ENCODE measurements at places on chromosomes 2 and 18. TPM values are rescaled to one million over a fixed set of nuclear protein-coding genes. Genes with fewer than 3 reads are reported as not detected.

Gene CRYBA2
- not detected for total RNA-seq

Gene C2orf72
- 1.0 TPM for total RNA-seq

DNA sequence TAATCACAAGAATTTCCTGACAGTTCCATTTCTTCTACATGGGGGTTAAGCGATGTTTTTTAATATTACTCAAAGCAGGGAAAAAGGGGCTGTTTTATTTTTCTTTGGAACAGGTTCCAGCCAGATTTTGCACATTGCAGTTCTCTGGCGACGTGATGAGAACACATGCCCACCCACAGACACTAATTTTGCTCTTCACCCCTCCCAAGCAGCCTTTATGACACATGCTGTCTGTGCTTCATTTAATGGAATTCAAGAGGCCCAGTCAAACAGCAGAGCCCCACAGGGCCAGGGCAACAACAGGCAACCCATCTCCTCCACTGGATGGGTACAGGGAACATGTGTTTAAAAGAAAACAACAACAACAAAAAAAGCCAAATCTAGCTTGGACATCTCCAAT, 70.8 kb downstream of the SPRED2 start:
- no peak for DNase-seq

- DNase-seq, result no peak
Observed at GRCh38 chr2:227610123-227610522, 4.5 kb downstream of the SCYGR3 start.

DNA sequence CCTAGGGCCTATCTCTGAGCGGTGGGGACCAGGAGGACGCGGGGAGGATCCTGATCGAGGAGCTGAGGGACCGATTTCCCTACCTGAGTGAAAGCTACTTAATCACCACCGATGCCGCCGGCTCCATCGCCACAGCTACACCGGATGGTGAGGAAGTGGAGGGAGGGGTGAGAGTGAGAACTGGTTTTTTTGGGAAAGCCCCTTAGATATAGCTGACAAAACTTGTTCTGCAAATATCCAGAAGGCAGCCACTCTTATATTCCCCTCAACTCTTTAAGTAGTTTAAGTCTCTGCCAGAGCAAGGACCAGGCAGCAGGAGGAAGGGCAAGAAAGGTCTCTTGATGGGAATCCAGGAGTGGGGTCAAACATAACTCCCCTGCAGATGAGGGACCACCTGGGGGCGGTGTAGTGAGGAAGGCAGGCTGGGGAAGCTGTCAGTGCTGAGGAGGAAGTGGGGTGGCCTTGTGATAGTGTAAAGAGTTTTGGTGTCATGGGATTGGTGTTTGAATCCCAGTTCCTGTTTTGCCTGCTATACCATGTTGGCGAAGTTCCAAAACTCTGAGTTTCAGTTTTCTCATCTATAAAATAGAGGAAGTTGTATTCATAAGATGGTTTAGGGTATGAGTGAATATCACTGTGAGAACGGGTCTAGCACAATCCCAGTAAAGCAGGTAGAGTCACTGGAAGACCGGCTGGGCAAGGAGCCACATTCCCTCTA, 3.4 kb downstream of the NAGK start:
- DNase-seq, result no peak

DNA sequence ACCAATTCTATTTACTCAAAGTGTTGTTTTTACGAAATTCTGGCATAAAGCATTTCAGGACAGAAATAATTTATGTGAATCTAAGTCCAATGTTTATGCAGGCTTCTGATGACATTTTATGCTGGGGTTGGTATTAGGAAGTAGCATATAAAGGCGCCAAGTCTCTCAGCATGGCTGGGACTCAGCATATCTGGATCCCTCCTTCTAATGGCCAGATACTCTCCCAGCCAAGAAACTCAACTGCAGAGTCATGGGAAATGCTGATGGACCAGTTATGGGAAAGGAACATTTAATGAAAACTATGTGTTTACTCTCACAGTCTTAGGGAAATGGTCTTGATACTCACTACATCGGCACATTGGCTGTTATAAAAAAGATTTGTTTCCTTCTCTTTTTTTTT, 392.2 kb downstream of the ARHGAP15 start:
- DNase-seq, result no peak

DNA sequence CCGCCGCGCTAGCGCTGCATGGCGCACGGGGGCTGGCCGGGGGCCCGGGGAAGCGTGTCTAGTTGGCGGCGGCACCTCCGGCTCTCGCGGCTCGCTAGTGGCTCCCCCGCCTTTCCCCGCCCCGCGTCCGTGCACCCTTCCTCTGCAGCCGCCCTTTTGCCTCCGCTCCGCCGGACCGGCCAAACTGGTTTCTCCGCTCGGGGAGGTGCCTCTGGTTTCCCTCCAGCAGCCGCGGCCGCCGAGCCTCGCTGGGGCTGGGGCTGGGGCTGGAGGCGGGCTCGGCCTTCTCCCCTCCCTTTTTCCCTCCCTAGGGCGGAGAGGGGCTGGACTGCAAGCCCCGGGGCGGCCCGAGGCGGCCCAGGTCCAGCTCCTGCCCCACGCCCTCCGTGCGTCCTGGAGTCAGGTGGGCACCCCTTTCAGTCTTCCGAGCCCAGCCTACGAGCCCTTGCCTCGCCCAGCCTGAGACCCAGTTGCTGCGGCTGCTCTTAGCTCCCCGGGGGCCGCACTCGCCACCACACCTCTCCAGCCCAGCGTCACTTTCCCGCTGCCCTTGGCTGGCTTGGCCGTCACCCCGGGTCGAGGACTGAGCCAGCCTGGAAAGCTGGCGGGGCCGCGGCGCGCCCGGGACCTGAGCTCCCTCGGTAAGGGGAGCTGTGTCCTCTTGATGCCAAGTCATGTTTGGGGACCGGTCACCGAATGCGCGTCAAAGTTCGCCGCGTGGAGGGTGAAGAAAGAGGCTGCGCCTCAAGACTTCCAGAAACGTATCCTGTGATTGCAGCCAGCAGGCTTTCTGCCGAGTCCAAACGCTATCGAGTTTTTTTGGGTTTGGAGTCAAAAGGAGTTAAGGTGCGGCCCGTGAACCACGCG, at the start of gene ATP8B1:
Gene ATP8B1 (minus strand): TSS at position 213 of the 867 bp plus-strand sequence. CDS start 71,508 bp downstream, outside the sequence.
- DNase-seq, result peak; percentile 95

Gene ACVR1C
- total RNA-seq, result 0.81 TPM

Gene FBXO41
- 6.6 TPM for total RNA-seq

DNA sequence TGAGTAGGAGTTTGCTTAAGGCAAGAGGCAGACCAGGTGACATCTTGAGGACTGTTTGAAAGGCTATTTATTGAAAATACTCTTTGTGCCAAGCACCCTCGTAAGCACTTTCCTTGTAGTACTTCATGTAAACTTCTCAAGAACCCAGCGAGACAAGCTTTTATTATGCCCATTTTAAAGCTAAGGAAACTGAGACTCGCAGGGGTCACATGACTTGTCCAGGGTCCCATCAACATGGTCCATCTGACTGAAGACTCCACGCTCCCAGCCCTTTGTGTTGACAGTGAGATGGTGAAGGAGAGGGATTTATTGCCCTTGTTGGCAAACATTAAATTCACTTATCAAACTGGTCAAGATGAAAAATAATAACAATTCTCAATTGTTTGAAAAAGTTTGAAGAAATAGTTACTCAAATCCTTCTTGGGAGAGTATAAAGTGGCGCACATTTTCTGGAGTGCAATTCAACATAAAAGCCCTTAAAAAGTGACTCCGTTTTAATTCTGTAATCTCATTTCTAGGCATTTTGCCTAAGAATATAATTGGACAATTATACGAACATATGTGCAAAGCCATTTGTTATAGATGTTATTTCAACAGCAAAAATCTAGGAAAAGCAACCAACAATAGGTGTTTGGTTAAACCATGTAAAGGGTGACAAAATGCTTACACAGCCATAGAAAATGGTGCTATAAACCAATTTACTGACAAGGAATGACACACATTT, 270.5 kb upstream of the NCKAP5 start:
- no peak for DNase-seq

Gene CHRND
- not detected for total RNA-seq

DNA sequence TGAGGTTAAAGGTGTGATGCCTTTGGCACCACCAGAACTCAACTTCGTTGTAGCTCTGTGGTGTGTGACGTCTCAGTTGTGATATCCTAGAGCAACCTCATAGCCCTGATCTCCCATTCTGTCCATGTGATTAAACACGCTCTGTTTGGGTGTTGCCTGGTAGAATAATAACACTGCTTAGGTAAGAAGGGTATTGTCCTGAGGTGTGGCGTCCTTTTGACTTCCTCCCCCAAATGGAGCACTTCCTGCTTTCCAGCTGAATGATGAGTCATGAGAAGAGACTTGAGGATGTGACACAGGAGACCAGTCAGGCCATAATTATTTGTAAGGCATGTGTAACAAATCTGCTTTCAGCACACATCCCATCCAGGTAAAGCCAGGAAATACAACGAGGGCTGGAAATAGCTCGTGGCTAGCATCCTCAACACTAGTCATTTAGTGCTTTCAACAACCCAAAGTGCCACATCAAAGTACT, 100.7 kb downstream of the RAPGEF4 start:
- no peak for DNase-seq

- DNase-seq, result no peak
Observed at GRCh38 chr2:203553784-203554183, 18.7 kb upstream of the RAPH1 start.

- DNase-seq, result peak; percentile 85
Observed at GRCh38 chr2:28390746-28391563, 1.7 kb upstream of the FOSL2 start.

Gene ZNF385B
- total RNA-seq, result 0.83 TPM

GRCh38 chr2:234564699-234565098, 67.8 kb upstream of the ARL4C start:
- no peak for DNase-seq

DNA sequence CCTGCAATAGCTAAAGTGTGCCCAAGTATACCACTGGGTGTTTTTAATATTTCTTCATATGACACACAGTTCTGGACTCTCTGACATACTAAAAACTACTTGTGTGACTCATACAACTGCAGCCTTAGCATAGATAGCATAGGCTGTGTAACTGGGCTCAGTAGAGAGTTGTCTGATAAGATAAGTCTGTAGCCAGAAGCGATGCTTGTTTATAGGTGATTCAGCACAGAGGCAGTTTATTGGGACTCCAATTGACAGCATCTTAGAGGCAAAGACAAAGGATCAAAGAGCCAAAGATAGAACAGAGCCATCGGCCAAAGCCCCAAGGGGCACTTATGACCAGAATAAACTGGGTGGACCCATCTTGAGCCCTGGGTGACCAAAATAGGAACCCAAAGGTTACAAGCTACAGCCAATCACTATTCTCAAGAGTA, 42.3 kb downstream of the AAK1 start:
- DNase-seq, result no peak

Data from ureter (tissue), 1 donor.